ENCODE measurements at places on chromosomes 6 and 20.

DNA sequence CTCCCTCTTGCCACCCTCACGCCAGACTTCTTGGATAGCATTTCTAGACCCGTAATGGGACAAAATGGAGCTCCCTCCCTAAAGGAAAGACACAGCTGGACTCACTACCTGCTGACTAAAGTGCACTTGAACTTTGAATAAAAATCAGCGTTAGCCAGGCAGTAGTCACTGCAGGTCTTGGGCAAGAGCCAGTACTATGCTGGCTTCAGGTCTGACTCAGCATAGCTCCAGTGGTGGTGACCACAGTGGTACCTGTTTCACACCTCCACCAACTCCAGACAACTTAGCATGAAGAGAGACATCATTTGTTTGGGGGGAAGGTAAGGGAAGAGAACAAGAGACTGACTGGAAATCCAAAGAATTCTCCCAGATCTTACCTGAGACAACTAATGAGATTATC lies 906.8 kb downstream of the GRIK2 start:
- DNase-seq, result no peak

GRCh38 chr6:31091680-31092079 lies 20.7 kb downstream of the C6orf15 start:
- no peak for DNase-seq

- DNase-seq, result no peak
Measured at GRCh38 chr6:67898875-67899274, 736.2 kb upstream of the ADGRB3 start.

DNA sequence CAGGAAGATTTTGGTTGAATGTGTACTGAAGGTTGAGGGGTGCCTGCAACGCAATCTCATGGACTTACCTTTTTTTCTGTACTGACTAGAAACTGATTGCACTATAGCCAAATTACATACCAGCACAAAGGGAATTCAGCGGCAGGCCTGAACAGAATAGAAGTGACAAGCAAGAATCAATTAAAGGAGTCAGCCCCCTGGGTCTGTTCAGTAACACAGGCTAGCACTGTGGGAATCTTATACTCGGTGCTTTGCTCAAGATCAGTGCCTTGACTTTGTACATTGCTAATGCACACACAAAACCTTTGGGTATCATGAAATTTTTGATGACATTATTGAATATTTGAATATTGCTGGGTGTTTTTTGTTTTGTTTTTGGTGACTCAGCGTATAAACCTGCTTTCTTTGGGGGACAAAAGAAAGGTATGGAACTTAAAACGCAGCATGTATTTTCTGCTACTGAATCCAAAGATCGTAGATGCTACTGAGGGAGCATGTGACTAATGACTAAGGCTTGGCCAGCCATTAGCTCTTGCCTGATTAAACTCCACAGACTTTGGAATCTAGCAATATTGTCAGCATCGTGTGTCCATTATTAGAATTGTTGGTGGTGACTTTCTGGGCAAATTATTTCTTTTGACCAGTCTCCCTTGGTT lies 236.6 kb downstream of the ARID1B start:
- DNase-seq, result no peak

- DNase-seq, result no peak
Measured at GRCh38 chr6:1620504-1621069, 10.9 kb downstream of the FOXC1 start.

- DNase-seq, result no peak
Measured at GRCh38 chr6:14476793-14477531, 359.4 kb downstream of the CD83 start.

DNA sequence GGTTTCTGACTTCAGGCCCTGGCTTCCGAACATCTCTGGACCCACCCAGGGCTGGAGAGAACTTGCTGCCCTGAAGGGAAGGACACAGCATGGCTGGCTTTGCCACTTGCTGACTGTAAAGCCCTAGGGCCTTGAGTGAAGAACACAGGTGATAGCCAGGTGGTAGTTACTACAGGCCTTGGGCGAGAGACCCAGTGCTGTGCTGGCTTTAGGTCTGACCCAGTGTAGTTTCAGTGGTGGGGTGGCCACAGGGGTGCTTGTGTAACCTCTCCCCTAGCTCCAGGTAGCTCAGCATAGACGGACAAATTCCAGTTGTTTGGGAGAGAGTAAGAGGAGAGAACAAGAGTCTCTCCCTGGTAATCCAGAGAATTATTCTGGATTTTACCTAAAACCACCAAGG lies 27.1 kb downstream of the NCOA6 start:
- no peak for DNase-seq

- no peak for DNase-seq
Measured at GRCh38 chr20:52191916-52192718, 538 bp upstream of the ZFP64 start.

- DNase-seq, result no peak
Measured at GRCh38 chr6:106115286-106115685, 29.1 kb downstream of the PRDM1 start.

GRCh38 chr6:118812970-118813369 lies 81.0 kb upstream of the ASF1A start:
- DNase-seq, result no peak

DNA sequence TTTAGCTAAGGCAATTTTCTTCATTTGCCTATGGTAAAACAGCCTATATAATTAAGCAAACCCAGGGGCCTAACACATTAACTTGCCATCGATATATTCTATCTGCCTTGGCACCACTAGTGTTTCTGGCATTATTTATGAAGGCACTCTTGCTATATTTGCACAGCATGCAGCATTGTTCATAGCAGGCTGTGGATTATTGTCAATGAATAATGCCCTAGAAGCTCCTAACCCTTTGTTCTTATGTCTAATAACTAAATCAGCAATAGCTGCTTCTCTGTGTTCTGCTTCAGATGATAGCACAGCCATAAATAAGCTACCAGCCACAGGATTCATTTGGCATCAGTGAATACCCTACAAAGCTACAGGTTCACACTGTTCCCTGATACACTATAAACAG lies 254.8 kb upstream of the STXBP5 start:
- no peak for DNase-seq

GRCh38 chr6:133553652-133554051 lies 312.5 kb downstream of the EYA4 start:
- DNase-seq, result peak; percentile 37

GRCh38 chr20:36599912-36600345 lies 5.7 kb upstream of the RAB5IF start:
- no peak for DNase-seq

DNA sequence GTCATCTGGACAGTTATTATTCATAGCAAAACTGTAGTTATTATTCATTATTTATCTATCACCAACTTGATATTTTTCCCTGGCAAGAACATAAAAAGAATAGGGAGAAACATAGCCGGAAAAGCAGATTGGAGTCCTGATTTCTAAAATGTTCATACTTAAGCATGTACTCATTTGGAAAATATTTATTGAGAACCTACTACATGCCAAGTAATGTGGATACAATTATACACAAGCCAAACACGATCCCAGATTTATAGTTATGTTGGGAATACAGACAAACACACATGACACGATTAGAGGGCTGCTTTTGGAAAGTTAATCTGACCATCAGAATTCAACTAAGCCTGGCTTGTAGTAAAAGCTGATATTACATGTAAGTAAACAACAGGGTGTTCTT lies 30.7 kb downstream of the ARHGAP18 start:
- no peak for DNase-seq

DNA sequence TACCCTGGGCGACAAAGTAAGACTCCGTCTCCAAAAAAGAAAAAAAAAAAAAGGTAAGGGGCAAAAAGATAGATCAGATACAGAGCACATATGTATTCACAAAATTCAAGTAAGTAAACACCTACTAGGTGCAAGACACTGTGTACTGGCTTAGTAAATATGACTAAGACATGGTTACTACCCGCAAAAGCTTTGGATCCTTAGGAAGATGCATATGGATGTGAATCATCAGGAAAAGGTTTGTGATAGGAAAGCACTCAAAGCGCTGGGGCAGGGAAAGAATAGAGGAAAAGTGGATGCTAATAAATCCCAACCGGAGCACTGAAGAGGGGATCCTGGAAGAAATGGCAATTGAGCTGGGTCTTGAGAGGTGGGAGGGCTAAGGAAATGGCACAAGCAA lies 118.8 kb upstream of the FAM184A start:
- DNase-seq, result no peak

- no peak for DNase-seq
Measured at GRCh38 chr6:41298785-41299502, 12.5 kb upstream of the TREM1 start.

DNA sequence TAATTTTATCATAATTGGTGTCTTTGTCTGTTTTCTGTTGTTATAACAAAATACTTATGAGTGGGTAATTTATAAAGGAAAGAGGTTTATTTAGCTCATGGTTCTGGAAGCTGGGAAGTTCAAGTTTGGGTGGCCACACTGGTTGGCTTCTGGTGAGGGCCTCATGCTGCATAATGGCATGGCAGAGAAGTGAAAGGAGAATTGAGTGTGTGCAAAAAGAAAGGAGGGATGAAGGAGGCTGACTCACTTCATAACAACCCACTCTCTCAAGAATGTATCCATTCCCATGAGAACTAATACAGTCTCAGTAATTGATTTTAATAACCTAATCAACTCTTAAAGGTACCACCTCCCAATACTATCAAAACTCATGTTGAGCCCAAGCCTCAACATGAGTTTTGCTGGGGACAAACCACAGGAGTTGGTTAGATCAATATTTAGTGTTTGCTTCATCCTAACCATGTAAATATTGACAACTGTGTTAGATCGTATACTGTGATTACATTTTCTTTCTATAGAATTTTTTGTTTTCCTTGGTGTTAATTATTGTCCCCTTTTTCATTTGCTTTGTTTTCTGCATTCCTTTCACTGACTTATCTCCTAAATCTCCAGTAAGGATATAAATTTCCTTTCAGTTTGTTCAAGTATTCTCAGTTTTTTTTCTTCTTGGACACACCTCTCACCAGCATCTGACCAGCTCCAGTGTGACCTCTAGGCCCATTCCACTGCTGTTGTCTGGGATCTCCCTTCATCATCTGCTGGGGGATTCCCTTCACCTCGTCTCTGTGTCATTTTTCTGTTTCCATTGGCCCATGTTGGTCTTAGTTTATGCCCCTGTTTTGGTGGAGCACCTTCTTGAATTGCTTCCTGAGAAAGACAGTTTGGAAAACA lies 54.8 kb upstream of the SCGN start:
- no peak for DNase-seq

- DNase-seq, result no peak
Measured at GRCh38 chr6:168943231-168943905, 310.3 kb downstream of the THBS2 start.

DNA sequence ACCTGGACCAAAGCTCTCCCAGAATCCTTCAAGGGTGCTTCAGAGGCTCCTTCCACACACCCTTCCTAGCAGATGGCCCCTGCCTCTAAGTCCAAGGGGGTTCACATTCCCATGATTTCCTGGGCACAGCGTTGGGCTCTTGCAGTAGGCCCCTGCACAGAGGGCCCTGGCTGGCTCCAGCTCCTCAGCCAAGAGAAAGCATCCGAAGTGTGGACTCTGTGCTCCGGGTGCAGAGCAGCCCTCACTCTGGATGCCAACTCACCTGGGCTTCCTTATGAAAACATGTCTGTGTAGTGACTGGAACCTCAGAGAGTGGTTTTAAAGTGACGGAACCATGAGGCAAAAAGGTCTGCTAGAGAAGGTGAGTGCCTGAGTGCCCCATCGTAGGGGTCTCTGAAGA lies 11.6 kb downstream of the YTHDF1 start:
- no peak for DNase-seq

GRCh38 chr6:16839631-16840179 lies 78.4 kb upstream of the ATXN1 start:
- no peak for DNase-seq

DNA sequence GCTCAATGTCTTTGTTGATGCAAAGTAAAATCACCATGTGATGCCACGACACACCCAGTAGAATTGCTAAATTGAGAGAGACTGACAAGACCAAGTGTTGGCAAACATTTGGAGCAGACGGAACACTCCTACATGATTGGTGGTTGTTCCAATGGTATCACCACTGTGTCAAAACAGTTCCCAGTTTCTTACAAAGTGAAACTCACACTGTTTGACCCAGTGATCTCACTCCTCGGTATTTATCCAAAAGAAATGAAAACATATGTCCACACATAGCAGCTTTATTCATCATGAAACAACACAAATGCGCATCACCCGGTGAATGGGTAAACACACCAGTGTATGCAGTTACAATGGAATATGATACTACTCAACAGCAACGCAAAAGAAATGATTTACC lies 74.0 kb upstream of the SULF2 start:
- DNase-seq, result no peak

GRCh38 chr6:81906041-81906440 lies 153.6 kb upstream of the TENT5A start:
- DNase-seq, result no peak

GRCh38 chr6:86941461-86941860 lies 4.1 kb downstream of the HTR1E start:
- no peak for DNase-seq

DNA sequence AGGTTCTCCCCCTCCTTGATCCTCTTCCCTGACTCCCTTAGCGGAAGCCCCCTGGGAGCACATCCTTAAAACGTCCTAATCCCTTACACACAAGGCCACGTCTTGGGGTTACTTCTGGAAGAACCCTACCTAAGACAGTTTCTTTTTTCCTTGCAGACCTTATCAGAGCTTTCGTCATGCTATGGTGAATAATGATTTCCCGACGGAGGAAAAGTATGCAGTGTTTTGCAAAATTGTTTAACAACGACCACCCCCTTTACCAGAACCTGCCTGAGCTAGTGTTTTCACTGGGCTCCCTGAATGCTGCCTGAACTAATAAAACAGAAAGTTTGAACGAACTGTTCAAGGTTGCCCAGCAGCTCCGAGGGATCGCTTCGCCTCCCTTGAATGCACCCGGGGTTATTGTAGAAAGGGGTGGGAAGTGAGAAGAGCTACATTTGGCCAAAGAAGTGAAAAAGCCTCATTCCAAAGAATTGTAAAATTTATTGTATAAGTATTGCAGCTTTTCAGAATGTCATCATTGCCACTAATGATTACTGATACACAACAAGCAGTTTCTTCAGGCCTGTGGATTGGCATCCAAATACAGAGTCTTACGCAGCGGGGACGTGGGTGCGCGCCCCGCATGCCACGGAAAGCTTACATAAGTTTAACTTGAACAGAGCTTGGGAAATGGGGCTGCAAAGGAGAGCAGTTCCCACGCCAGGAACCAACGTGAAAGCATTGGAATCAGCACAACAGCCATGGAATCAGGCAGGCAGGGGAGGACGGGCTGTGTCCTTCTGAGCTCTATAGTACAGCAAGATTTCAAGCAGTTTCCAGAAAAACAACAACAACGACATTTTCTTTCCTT lies 27.9 kb upstream of the ZBP1 start:
- DNase-seq, result no peak

DNA sequence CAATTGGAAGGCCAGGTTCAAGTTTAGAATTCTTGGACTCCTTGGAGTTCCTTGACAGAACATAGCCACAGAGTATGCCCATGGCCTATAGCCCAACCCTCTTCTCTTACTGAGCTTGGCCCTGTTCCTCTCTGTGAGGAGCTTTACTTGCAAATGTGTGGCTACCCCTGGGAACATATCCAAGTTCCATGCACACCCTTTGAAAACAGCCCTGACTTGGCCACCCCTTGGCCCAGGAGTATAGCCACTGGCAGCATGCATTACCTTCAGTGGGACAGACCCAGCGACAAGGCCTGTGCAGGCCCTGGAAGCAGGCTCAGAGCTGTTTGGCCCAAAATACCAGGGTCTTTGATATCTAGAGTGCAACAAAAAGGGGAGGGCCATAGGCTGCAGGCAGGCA lies 19.5 kb upstream of the MAS1 start:
- no peak for DNase-seq
